CD4-positive, alpha-beta T cell treated with Interleukin-6 at 100 ng/mL for 8 hours (primary cell): ENCODE measurements at places on chromosomes 12 and 14.

- no peak for DNase-seq
Observed at GRCh38 chr12:27866373-27867101, 86.5 kb upstream of the MANSC4 start.

GRCh38 chr12:29702972-29703371, 80.8 kb downstream of the TMTC1 start:
- DNase-seq, result no peak

DNA sequence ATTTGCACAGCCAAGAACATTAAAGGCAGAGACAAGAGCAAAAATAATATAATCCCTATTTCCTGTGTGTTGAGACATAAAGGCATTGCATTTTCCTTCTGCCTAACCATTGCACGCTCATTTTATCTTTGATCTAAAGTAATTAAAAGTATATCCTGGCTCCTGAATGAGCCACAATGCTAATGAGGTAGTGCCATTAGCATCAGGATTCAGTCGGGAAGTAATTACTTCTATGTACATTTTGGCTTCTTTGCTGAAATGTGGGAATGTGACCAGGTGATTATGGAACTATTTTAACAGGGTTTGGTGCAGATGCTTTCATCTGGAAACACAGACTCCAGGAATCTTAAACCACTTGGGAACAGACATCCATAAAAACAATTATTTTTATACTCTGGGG, 77.4 kb downstream of the TMTC1 start:
- DNase-seq, result no peak

DNA sequence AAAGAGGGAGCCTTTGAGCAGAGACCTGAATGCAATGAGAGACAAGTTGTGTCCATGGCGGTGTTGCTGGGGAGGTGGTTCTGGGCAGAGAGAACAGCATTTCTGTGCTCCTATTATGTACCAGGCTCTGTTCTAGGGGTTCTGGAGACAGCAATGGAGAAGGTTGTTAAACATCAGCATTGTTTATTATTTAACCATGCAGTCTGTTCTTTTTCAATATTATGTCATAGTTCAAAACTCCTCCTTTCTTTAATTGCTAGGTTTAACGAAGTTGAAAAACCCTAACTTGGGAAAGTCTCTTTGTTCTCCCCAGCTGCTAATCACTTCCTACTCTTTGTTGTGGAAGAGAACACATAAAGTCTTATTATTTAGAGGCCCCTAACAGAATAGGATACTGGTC, 279.3 kb downstream of the RAD51B start:
- no peak for DNase-seq

DNA sequence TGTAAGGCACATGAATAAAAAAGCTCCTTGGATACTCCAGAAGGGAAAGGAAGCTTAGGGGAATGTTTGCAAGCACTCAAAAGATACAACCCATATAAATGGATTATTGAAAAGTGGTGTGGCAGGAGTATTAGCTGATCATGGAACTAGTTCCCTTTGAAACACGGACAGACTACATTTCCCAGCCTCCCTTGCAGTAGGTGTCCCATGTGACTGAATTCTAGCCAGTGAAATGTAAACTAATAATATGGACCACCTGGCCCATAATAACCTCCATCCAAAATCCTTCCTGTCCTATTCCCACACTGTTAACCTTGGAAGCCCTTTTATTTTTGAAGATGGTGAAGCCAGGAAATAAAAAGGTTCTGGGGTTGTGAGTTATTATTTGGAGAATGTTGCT, 242.3 kb downstream of the SUDS3 start:
- DNase-seq, result no peak

GRCh38 chr12:104352106-104352713, 48.7 kb downstream of the EID3 start:
- DNase-seq, result no peak

GRCh38 chr12:83016218-83016835, 329.6 kb downstream of the TMTC2 start:
- DNase-seq, result no peak

- DNase-seq, result peak; percentile 68
Observed at GRCh38 chr12:56628671-56629458, 1.3 kb downstream of the BAZ2A start.

DNA sequence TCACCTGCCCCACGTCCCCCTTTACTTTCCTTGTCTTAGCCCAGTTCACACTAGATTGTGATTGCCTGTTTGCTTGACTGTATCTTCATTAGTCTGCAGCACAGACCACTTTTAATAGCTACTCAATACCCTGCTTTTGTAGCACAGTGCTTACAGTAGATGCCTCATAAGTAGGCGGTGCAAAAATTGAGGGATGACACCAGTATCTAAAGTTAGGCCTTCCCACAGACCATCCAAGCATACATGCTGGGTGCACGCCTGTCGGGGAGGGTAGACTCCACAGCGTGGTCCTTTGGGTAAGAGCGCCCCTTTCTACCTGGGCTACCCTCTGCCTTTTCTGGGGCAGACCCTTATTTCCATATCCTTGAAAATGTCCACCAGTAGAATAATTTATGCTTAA, 140.8 kb downstream of the GCH1 start:
- DNase-seq, result no peak

GRCh38 chr12:1348606-1349005, 245.8 kb downstream of the FBXL14 start:
- DNase-seq, result no peak

- DNase-seq, result no peak
Observed at GRCh38 chr12:45648070-45648469, 81.4 kb upstream of the ARID2 start.

GRCh38 chr12:47944685-47945340, 18.6 kb upstream of the TMEM106C start:
- no peak for DNase-seq

DNA sequence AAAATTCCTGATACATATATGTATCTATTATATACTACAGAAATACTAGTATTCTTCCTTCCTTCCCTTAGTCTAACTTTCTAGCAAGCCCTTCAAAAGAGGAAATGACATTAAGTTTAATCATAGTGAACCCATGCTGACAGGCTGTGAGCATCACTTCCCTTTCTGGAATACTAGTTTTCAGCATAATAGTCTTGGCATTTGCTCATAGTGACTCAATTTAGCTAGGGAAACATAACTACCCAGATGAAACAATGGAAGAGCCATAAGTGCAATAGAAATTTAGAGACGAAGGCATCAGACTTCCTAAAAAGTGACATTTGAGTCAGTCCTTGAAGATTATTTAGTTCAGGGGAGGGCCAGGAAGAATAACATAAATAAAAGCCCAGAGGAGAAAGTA, 184.5 kb upstream of the CRY1 start:
- DNase-seq, result no peak

DNA sequence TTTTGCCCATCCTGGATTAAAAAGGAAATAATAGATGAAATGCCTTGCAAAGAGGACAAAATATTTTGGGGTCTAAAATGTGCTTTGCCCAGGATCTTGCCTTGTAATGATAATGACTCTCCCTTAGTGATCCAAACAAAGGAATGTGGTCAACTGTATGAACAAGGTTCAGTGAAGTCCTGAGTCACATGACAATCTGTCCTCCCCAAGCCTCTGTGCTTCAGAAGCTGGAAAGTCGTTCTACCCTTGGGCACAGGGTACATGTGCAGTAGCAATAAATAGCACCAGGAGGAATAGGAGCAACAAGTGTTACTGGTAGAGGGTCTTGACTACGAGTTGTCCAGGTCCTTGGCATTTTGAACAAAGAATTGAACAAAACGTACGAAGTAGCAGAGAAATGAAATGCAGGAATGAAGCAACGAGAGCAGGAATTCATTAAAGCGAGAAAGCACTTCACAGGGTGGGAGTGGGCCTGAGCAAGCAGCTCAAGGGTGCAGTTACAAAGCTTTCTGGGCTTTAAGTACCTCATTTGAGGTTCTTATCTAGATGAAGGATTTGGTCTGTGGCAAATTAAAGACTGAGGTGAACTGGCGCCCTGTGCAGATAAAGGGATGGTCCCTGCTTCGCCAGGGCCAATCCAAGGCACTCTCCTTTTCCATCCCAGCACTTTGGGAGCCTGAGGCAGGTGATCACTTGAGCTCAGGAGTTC, 65.8 kb downstream of the RESF1 start:
- no peak for DNase-seq

- DNase-seq, result no peak
Observed at GRCh38 chr14:94048691-94049624, 22.8 kb downstream of the OTUB2 start.

- DNase-seq, result no peak
Observed at GRCh38 chr14:50786751-50787464, 44.1 kb downstream of the NIN start.

DNA sequence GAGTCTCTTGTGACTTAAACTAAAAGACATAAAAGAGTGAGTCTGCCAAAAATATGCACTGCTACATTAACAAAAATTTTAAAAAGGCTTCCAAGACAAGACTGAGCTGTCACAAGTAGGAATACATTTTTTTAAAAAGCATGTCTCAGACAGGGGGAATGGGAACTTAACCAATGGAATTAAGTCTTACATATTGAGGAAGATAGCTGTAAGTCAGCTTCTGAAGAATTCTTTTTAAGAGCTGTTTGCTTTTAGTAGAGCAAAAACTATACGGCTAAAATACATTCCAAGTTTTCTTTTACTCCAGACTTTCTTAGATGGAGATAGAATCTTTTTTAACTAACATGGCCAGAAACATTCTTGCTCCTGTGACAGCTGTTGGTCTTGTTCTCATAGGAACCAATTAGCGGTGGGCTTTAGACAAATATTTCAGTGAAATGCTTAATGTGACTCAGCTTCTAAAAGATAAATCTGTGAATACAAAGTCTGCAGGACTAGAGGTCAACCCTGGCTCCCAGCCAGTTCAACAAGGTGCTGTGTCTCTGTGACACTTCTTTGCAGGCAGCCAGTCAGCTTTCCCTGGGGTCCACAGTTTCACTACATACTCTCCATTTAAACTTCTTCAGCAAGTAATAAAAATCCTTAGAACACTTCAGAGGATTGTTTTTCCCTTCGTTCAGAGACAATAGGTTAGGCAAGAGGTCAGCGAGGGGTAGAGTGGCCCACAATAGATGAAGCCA, 187.6 kb downstream of the NAV3 start:
- no peak for DNase-seq

DNA sequence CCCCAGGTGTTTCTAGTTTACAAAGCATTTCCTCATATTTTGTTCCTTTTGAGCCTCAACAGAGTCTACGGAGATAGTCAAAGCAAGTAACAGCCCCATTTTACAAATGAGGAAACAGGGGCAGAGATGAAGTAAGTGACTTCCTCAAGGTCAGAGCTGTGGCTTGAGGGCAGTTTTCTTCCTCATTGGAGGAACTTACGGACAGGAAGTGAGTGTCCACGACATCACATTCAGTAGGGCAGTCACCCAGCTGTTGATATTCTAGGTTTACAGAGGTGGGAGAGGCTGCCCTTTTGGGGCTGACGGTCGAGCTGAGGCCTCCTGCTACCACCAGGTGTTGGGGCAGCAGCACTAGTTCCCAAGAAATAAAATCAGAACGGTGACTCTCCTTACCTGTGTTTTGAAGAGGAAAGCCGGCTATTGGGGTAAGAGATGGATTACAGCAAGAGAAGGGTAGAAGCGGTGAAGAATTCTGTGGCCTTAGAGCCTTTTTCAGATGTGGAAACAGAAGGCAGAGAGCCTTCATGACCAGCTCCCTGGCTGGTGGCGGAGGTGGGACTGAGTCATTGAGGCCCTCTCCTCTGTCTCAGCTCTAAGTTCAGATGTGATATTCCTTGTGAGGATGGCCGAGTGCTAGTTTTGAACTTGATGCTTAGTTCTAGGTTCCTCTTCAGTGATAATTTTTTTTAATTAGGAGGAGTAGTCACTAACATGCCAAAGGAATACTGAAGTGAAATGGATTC, 41.7 kb downstream of the SUSD6 start:
- DNase-seq, result no peak

- no peak for DNase-seq
Observed at GRCh38 chr12:107296681-107297089, 203.3 kb upstream of the CRY1 start.

- peak; percentile 39 for DNase-seq
Observed at GRCh38 chr14:71103662-71104484, 196.6 kb downstream of the PCNX1 start.

GRCh38 chr12:20426191-20426590, 57.9 kb downstream of the PDE3A start:
- DNase-seq, result no peak

GRCh38 chr12:55723516-55724225, 3.5 kb downstream of the RDH5 start:
- no peak for DNase-seq

DNA sequence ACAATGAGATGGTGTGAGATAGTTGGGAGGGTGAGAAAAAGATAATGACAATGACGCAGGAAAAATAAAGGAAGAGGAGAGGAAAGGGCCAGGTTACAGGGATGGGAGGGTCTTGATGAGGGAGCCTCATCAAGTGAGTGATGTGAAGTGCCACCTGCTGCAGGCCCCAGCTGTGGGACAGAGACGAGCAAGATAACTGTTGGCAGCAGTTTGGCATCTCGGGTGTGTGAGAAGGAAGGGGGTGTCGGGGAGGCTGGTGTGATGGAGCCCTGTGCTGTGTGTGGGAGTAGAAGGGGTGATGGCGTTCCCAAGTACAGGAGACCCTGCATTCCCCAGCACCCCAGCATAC, 11.4 kb upstream of the TAC3 start:
- DNase-seq, result no peak

GRCh38 chr12:45849289-45849688, 119.8 kb downstream of the ARID2 start:
- no peak for DNase-seq

DNA sequence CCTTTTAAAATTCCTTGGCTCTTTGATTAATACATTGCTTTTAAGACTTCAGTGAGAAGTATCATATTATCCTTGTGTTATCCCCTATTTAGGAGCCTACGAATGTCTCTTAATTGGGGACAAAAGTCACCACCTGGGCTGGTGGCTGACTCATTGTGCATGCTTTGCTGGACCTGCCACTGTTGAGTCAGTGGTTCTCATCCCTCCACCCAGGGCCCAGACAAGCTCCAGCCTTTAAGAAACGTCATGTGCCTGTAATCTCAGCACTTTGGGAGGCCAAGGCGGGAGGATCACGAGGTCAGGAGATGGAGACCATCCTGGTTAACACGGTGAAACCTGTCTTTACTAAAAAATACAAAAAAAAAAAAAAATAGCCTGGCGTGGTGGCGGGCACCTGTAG, 57.9 kb downstream of the OTX2 start:
- no peak for DNase-seq

DNA sequence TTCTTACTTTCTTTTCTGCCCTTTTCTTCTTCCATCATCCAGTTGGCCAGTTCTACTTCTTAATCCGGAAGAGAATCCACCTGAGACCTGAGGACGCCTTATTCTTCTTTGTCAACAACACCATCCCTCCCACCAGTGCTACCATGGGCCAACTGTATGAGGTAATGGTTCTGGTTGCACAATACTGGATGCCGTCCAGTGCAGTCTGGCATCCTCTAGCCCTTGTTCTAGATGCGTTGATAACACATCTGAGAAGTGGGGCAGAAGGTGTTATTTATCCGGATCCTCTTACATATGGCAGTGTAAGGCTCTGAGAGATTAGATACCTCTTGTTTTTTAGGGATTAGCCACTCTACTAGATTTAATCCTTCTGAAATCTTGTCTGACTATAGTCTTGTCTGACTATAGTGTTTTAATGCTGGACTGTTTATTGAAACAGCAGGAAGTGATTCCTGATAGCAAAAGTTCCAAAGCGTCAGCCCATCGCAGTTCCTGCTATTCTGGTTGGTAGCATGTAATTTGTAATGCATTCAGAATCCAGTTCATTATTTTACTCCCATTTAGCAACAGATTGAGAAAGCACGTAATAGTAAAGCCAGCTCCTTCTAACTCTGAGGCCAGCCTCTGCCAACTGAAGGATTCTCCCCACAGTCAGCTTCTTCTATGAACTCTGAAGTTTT, 7.9 kb downstream of the GABARAPL1 start:
- no peak for DNase-seq
